Activated naive CD4-positive, alpha-beta T cell treated with anti-CD3 and anti-CD28 coated beads, Interleukin-2, amount 50 U/mL, for 16 hours (primary cell): ENCODE measurements at places on chromosomes 6 and 20.

DNA sequence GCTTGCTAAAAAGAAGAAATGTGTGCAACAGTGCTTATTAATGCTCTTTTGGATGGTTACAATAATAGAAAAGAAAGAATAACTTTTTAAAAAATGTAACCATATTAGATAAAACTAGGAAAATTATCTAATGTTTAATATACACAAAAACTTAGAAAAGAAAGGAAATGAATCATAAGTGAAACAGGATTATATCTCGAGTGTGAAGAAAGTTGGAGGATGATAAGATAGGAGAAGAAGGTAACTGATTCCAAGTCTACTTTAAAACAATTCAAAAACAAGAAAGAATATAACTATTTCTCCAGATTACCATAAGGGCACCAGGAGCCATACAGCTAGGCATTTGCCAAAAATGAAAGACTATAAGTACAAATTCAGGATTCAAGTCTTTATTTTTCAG is 73.0 kb downstream of the PHIP start:
- no peak for DNase-seq

GRCh38 chr6:21220271-21220987 is 373.1 kb upstream of the SOX4 start:
- DNase-seq, result no peak

- no peak for DNase-seq
Measured at GRCh38 chr6:51093871-51094270, 275.2 kb downstream of the TFAP2B start.

- no peak for DNase-seq
Measured at GRCh38 chr6:116467096-116467495, 5.9 kb downstream of the CALHM6 start.

DNA sequence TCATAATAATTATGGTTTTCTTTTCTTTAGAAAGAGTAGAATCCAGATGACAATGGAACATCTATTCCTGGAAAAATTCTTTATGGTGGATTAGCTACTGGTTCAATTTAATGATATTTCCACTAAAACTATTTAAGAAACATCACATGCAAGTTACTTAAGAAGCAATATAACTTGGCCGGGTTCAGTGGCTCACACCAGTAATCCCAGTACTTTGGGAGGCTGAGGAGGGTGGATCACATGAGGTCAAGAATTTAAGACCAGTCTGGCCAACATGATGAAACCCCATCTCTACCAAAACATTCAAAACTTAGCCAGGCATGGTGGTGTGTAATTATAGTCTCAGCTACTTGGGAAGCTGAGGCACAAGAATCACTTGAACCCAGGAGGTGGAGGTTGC is 65.9 kb upstream of the SMLR1 start:
- DNase-seq, result no peak

DNA sequence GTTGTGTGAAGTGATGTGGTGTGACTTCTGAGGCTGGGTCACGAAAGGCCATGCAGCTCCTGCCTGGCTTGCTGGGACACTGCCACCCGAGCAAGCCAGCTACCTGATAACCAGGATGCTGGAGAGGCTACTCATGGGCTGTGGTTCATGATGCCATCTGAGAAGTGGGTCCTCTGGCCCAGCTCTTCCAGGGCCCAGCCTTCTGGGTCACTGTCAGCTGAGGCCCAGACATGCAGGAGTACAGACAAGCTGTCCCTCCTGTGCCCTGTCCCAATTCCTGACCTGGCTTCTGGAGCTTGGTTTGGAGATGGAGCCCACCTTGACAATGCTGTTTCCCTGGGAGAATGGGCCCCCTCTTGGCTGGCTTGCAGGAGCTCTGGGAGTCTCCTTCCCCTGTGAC is 87.0 kb downstream of the DHX35 start:
- DNase-seq, result no peak

GRCh38 chr6:157631838-157632614 is 191.0 kb upstream of the SNX9 start:
- DNase-seq, result no peak

DNA sequence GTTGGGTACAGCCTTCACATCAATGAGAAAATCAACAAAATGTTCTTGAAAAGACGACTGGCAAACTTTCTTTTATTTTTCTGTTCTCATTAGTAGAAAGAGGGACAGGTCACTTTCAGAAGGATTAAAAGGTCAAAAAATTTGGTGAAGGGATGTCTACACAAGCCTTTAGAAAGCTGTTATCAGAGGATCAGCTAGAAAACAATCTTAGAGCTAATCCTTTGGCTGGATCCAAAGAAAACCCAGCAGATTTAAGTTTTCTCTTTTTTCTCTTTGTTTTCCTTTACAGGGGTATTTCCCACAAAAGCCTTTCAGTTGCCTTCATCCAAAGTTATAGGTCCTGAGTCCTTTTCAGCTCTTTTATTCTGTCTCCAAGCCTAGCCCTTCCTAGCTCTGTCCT is 57.3 kb upstream of the EDN1 start:
- no peak for DNase-seq

- DNase-seq, result no peak
Measured at GRCh38 chr20:49562311-49563014, 5.5 kb downstream of the PTGIS start.

GRCh38 chr6:83199863-83200225 is 6.7 kb downstream of the RWDD2A start:
- DNase-seq, result no peak

GRCh38 chr20:46230801-46231282 is 77.5 kb downstream of the CDH22 start:
- no peak for DNase-seq

- no peak for DNase-seq
Measured at GRCh38 chr6:117156741-117157140, 108.6 kb upstream of the VGLL2 start.

DNA sequence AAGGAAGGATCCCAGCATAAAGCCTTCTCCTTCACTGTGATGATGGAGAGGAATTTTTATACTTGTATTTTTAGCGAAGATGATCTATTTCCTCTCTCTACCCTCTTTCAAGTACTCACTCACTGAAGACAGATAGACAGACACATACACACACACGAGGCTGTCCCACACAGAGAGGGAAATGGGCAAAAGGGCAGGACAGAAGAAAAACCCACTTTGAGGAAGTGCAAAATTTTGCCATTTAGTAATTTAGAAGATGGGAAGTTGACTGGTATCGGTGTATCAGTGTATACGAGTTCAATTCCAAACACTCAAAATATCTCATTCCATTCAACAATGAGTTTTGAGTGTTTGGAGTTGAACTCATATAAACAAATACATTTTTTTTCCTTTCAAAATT is 30.9 kb downstream of the HEBP2 start:
- no peak for DNase-seq

DNA sequence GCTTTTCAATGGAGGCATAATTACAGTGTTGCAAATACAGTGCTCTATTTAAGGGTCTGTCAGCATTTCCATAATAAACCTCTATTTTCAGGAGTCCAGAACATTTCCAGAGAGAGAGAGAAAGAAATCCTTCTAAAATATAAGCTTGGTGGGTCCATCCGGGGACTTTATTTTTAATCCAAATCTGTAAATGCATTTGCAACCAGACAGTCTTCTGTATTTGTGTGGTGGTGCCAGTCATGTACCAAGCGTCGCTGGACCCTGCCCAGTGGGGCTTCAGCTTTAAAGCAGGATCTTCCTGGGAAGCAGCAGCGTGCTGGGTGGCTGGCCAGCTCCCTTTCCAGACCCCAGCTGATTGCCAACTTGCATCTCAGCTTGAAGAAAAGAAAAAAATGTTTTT is 256.5 kb upstream of the SUPT3H start:
- no peak for DNase-seq

GRCh38 chr20:5845681-5846615 is 95.7 kb downstream of the SHLD1 start:
- no peak for DNase-seq

DNA sequence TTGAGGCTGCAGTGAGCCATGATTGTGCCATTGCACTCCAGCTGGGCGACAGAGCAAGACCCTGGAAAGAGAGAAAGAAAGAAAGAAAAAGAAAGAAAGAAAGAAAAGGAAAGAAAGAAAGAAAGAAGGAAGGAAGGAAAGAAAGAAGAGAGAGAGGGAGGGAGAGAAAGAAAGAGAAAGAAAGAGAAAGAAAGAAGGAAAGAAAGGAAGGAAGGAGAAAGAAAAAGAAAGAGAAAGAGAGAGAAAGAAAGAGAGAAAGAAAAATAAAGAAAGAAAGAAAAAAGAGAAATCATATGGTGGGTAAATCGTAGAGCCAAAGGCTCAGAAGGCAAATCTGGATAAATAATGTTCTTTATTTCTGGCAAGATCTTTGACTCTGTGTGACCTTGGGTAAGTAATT is 53.4 kb downstream of the CD40 start:
- DNase-seq, result no peak

DNA sequence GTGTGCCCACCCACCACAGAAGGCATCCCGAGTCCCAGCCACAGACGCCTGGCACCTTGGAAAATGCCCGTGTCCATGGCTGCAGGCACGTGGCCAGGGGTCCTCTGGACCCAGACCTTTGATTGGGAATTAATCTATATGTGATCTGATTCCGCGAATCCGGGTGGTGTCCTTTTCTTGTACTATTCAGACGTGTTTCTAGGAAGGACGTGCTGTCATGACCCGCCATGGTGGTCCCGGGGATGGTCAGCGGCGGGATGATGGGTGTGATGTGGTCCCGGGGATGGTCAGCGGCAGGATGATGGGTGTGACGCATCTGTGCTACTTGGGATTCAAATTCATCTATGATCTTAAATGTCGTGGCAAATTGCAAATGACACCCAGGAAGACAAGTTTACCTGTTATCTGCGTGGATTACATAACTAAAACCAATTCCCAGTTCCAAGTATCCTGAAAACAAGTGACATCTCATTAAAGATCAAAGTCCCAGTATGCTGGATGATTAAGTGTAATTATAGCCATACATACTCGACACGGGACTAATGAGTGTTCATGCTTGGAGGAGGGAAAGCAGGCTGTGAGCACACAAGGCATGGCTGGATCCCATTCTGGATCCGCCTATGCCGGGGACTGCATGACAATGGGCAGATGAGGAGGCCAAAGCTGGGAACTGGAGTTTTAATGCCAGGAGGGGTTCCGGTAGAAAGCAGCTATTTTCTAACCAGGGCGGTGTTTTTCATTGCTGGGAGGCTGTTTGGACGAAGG is 256.5 kb downstream of the TAF4 start:
- DNase-seq, result no peak

DNA sequence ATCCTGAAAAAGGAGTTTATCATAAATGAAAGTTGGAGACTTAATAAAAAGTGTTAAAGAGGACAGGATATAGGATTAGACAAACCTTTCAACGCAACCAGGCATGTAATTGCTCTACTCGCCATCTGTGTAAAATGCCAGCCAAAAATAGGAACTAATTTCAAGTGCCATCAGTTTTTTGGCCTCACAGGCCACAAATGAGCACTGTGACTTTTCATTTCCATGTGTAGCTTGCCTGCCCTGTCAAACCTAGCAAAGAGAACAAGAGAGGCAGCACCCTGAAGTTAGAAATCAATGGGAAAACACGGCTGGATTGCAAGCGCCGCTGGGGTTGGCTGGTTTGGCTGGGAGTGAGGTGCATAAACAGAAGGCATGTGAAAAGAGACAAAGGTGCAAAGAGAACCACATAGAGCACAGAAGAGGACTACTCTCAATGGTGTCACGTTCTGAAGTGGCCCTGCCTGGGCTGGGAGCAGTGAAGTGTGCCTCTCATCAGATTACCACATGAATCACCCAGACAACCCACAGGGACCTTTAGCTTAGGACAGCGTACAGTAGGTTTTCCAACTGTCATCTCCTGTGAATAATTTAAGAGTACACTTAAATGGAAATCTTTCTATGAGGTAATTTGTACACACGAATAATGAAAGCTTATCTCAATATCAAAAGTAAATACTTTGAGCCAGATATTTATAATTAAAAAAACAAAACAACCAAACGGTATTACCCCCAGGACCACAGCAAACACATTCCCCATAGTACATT is 78.0 kb upstream of the NHSL1 start:
- no peak for DNase-seq

DNA sequence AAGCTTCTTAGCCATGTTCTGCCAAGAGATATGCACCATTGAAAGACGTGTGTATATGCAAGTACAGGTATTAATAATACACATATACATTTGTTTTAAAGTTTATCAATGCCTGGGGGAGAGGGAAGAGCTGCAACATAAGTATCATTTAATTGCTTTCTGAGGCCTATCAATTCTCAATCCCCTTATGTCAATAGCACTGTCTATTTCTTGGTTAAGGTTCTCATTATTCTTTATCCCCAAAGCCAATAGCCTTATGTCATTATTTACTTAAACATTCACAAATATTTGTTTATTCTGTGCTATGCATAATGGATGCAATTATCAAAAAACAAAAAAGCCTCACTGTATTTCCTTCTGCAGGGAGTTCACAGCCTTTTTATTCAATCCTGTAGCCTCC is 350.3 kb upstream of the KCNQ5 start:
- DNase-seq, result no peak

DNA sequence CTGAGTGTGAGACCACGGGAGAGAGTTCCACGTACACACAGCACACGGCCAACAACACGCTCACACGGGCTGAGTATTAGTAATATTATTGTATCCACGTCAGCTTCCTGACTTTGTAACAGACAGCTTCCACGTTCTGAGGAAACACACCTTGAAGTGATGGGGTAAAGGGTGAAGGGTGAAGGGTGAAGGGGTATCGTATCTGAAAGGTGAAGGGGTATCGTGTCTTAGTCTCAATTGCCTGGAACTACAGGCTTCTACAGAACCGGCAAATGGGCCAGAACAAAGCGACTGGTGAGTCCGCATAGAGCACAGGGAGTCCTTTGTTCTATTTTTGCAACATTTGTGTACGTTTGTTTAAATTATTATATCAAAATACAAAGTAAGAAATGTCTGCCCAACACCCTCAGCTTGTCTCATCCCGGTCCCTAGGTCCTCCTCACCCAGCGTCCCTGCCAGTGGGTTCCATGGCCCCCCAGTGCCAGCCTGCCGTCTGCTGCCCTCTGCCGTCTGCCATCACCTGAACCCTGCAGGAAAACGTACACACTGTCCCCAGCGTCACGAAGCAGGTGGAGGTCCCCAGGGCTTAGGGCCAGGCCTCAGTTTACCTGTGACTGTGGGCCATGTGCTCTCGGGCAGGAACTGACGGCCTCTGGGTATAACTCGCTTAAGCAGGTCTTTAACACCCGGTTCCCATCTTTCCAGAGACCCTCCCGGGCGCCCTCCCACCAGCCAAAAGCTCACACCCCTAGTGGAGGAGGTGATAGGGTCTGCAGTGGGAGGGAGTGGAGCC is 4.4 kb upstream of the HELZ2 start:
- DNase-seq, result no peak

DNA sequence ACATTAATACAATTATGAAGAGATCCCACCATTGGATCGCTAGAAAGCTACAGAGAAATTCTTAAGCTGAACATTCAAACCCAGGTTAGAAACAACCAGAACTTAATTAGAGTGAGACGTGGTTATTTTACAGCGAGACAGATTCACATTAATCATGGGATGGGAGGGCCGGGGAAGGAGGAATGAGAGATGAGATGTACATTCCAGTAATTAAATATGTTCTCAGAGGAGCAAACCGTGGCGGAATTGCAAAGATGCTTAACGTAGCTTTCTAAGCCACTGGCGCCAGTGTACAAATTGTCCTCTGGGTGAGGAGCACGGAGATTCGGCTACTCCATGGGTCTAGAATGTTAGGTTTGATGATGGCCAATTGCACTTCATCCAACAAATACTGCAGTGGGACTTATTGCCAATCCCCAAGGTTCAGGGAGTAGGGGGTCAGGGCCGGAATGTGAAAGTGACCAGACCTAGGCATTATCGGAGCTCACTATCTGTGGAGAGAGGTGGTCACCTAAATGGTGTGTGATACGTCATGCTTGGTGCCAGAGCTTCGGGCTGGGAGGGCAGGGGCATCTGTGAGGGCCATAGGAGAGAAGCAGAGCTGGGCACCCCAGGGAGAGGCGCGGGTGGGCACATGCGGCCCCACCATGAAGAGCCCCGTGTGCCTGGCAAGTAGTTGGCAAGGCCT is 114.7 kb downstream of the EDN3 start:
- DNase-seq, result no peak
